G401 (cell line): ENCODE measurements at places on chromosomes 3 and 15.

DNA sequence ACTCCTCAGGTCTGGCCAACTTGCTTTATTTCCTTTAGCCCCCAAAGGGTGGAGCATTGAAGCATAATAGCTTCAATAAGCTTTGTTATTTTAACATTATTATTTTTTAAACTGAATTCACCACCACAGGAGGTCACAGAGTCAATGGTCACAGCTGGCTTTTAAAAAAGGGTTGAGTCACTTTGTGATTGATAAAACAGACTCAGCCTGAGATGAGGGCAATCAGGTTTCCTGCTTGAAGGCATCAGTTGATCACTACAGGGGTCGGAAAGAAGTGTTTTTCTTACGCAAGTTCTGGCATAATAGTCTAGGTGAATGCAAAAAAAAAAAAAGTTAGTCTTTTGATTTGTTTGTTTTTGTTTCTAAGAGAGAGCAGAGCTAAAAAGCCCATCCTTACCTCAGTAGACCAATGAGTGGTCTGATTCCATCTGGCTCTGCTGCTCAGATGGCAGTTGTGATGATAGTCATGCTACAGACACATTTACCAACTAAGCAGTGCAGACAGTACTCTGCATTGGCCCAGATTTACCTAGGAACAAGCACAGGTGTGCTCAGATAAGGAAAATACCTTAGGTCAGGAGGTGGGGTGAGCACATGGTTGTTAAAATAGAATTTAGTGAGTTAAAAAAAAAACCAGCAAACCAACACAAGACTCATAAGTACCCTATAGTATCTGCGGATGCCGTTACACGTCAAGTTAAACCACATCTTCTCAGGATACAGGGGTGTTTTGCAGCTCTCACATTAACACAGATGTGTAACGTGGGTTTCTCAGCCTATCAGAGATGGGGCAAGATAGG, 22.6 kb downstream of the ZNF80 start:
- no peak for DNase-seq

GRCh38 chr15:37096558-37097143, 3.7 kb downstream of the MEIS2 start:
- peak; percentile 35 for DNase-seq

GRCh38 chr3:88291486-88291885, 141.7 kb downstream of the C3orf38 start:
- DNase-seq, result no peak

DNA sequence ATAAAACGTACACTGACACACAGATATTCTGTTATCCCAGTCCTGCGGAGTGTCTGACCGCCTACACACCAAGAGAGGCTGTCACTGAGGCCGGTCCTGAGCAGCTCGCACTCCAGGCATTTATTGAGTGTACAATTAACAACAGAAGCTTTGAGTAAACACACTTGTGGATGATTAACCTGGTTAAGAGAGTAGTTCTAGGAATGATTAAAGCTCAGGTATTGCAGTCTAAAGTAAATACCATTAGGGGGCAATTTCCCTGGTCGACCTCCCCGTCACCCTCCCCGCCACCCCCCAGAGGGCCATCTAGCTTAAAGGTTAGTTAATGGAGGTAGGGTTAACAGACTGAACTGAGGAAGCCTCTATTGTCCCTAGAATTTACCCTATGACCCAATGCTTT, 1278.5 kb downstream of the NSUN3 start:
- no peak for DNase-seq

DNA sequence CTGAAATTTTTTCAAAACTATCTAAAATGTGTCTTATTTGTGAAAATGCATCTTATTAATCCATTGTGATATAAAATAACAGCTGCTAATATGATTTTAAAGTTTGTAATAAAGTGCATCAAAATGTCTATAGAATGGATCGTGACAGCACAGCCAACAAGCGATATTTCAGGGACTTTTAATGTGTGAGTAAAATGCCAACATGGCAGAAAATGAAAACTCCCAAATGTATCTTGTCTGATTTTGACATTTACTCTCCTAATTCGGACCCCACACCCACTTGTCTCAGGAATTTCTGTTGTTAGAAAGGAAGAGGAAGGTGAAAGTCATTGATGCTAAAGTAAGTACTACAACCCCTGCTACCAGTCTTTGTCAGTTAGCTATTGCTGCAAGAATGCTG, 273.9 kb downstream of the SATB1 start:
- no peak for DNase-seq

DNA sequence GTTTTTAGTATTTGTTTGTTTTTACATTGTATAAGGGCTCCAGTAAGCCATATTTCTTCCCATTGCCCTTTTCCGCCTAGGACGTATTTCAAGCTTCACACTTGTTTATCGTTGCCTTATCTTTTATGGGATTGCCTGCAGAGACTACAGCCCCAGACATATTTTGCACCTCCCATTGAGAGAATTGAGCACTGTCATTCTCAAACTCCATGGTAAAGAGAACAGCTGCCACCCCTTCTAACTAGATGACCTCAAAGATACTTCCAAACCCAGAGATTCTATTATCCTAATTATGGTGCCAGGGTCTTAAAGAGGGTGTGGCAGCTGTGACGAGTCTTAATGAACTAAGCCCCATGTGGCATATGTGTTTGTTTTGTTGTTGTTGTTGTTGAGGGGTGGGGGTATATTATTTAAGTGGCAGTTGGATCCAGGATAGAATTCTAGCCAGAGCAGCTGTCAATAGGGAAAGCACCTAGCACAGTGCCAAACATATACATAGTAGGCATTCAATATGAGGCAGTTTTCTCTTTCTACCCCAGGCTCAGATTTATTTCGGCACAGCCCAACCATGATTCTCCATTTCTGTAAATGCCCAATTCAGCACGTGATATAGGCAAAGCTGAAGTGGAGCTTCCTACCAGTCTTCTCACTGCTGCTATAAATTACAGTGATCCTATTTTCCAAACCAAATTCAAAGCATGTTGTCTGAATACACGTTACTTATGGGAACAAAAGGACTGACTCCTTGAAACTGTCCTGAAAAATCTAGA, 932 bp upstream of the TP53BP1 start:
- no peak for DNase-seq

GRCh38 chr3:126782536-126782935, 78.5 kb downstream of the CHCHD6 start:
- no peak for DNase-seq

DNA sequence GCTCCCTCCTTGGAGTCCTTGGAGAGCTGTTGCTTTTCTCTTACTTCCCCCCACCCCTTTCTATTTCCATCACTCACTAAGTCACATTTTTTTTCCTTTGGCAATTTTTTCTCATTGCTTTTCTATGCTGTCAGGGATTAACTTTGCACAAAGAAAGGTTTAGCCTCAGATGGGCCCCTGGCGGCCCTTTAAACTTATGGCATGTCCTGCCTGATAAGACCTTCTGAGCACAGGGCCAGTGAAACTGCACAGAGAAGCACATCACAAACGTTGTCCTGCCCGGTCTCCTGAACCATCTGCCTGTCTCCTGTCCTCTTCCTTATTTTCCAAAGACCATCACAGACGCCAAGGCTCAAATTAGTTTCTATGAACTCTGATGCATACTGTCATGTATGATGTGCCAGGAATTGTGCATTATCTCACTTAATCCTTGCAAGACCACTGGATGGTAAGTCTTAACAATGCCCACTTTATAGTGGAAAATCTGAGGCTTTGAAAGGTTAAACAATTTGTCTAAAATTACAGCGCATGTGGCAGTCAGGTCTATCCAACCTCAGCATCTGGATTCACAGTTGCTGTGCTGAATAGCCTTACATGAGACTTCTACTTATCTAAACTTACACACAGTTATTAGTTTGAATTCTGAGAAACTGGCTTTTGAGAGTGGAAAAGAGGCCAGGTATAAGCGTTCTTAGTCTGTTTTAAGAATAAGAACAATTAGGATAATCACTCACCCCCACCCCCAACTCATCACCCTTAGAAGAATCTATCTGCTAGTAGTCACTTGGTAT, 648.1 kb downstream of the NTRK3 start:
- DNase-seq, result no peak

GRCh38 chr15:80414546-80415357, 10.6 kb downstream of the ARNT2 start:
- DNase-seq, result no peak

DNA sequence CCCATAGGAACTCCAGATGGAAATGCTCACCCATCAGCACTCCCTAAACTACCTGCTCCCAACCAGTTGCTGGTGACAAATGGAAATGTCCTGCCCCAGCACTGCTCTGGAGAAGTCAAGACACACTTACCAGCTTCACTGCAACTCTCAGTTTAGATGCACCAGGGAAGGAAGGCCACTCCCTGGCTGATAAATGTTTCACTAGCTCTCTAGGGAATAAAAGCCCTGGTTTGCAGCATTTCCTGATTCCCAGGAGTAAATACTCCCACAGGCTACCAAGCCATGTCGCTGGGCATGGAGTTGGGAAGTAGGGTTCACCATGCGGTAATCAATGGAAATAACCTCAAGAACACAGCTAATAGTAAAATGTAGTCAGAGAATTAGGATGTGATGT, 112.0 kb upstream of the NEO1 start:
- DNase-seq, result no peak

GRCh38 chr3:23114432-23114831, 88.7 kb upstream of the UBE2E2 start:
- DNase-seq, result peak; percentile 69

DNA sequence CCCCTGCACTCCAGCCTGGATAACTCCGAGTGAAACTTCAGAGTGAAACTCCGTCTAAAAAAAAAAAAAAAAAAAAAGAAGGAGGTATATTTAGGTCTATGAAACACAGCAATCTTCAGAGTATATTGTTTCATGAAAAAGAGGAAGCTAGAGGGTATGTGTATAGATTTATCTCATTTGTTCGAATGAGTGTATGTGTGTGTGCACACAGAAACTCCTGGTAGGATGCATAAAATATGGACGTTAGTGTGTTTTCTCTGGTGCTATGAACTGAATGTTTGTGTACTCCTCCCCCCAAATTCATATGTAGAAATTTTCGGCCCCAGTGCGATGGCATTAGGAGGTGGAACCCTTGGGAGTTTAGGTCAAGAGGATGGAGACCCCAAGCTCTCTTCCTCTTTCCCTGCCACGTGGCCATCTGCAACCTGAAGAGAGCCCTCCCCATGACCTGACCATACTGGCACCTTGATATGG, 98.6 kb upstream of the KLF13 start:
- no peak for DNase-seq

- no peak for DNase-seq
Measured at GRCh38 chr3:41350441-41350840, 151.1 kb downstream of the CTNNB1 start.

GRCh38 chr15:40242213-40242599, 3.3 kb downstream of the PAK6 start:
- no peak for DNase-seq
